ENCODE measurements at places on chromosomes 1 and 21.

DNA sequence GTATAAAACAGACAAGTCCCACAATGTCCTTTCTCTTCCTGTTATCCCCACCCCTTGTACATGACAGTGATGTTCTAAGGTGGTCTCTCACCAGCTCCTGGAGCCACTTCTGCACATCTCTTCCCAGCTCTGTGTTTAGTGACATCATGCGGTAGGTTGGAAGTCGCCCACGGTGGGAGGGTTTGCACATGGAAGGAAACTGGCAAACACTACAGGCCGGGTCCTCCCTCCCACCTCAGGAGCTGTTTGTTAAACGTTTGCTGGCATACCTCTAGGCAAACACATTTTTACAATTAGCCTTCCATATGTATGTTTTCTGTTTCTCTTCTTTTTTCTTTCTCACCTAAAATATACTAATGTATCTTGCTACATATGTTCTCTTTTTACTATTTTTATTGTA is 107.4 kb downstream of the PCBP3 start:
- no peak for DNase-seq

GRCh38 chr21:46457801-46458314 is 833 bp upstream of the DIP2A start:
- peak; percentile 10 for DNase-seq

DNA sequence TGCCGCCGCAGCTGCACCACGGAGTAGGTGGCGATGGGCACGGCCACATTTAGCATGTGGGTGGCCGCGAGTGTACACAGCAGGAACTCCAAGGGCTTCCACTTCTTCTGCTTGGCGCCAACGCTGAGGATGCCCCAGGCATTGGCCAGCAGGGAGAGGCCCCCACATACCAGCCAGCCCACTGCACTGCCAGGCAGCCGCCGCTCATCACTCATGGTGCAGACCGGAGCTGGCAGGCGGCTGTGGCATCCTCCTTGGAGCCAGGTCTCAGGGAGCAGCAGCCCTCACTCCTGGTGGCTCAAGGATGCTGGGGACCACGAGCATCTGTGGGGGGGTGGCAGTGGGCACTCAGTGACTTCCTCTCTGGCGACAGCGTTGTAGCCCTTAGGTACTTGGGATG is 6.2 kb downstream of the GPR153 start:
- no peak for DNase-seq

- DNase-seq, result no peak
These were observed 11.9 kb upstream of the CPLANE2 start for GRCh38 chr1:16248603-16249516.

- DNase-seq, result no peak
These were observed 134.2 kb downstream of the SYT2 start for GRCh38 chr1:202575918-202576653.

GRCh38 chr1:241992734-241993133 is 6.2 kb downstream of the MAP1LC3C start:
- no peak for DNase-seq

DNA sequence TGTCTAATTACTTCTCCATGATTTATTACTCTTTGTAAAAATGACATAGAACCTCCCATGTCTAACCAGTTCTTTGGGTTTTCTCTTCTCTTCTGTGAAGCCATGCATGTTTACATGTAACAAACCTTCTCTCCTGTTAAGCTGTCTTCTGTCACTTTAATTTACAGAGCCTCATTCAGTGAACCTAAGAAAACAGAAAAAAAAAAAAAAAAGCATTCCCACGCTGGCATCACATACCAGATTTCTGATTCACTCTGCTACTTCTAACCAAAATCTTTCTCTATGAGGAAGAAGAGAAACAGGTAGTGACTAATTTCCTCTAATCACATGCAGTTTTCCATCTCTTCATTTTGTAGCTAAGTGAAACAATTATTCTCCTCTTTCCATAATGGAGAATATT is 141.4 kb upstream of the CXADR start:
- DNase-seq, result no peak

- DNase-seq, result no peak
These were observed 28.1 kb upstream of the RGS1 start for GRCh38 chr1:192547501-192547900.

GRCh38 chr1:2190491-2190976 is 4.0 kb downstream of the FAAP20 start:
- no peak for DNase-seq

DNA sequence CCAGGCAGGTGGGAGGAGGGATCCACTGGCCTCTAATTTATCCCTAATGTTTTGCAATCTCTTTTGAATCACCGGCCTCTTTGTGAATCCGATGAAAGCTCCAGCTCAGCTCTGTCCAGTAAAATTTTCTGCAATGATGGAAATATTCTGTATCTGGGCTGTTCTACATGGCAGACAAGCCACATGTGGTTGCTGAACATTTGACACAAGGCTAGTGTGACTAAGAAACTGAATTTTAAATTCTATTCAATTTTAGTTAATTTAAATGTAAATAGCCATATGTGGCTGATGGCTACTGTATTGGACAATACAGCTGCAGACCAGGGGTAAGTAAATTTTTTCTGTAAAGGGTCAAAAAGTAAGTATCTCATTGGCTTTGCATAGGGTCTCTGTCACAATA is 135.1 kb downstream of the CSMD2 start:
- DNase-seq, result no peak
